ENCODE measurements at places on chromosomes 4 and X.

GRCh38 chr4:30870513-30870912 lies 150.3 kb downstream of the PCDH7 start:
- no peak for DNase-seq

GRCh38 chr4:27843776-27844175 lies 983.1 kb downstream of the STIM2 start:
- DNase-seq, result no peak

- DNase-seq, result peak; percentile 15
These were observed 77.0 kb downstream of the FBXW7 start for GRCh38 chr4:152458801-152459302.

GRCh38 chr4:46979283-46979682 lies 14.1 kb downstream of the GABRA4 start:
- no peak for DNase-seq

- DNase-seq, result peak; percentile 96
These were observed 961 bp upstream of the NOCT start for GRCh38 chr4:139014371-139015268.

DNA sequence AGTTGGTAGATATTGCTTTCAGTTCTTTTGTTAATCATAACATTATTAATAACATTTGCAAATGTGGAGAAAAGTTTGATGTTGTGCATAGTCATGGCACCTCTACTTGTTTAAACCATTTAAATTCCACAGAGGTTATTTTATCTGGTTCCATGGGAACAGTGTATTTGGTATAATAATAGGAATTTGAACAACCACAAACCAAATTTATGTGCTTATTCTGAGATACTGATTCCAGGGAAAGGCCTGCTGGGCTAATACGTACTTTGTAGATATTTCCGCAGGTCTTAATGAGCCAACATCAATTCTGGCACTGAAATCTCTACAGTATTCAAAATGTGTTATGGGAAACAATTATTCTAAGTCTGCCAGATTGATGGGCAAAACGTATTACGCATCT lies 319.0 kb downstream of the DKK2 start:
- peak; percentile 53 for DNase-seq

DNA sequence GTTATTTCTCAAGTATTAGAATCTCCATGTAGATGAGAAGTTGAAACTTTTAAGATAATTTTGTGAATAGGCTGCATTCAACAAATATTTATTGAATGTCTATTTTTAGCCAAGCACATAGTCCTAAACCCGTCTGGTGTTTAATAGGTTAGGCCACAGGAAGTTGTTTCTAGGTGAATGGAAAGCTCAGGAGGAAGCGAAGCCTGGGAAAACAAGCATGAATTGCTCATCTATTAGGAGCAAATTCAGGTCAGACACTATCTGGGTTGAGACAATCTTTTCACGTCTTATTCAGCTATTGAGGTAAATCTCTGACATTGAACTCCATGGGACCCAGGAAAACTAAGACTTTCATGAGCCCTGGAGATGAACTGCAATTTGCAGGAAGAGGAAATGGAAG lies 43.1 kb upstream of the FREM3 start:
- DNase-seq, result peak; percentile 1

GRCh38 chr4:142386856-142387255 lies 459.2 kb downstream of the INPP4B start:
- DNase-seq, result no peak

- DNase-seq, result no peak
These were observed 2.1 kb upstream of the SLC25A6 start for GRCh38 chrX:1393871-1394615.
